ENCODE measurements at places on chromosomes 6 and 20.

GRCh38 chr20:59994697-59995122 is 36.5 kb downstream of the CDH26 start:
- no peak for DNase-seq

DNA sequence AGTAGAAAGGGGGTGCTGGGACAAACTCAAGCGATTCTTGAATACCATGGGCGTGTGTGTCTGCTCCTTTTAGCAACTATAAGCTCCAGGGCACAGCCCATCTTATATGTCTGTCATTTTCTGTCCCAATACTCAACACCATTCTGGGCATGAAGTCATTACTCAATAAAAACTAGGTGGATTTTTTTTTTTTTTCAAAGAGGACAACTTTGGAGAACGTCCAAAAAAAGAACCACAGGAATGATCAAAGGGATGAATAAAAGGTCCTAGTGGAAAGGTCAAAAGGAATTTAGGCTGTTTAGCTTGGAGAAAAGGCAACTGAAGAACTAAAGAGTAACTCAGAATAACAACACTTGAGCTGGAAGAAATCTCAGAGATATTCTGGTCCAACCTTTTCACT is 24.4 kb downstream of the UQCC1 start:
- no peak for DNase-seq

DNA sequence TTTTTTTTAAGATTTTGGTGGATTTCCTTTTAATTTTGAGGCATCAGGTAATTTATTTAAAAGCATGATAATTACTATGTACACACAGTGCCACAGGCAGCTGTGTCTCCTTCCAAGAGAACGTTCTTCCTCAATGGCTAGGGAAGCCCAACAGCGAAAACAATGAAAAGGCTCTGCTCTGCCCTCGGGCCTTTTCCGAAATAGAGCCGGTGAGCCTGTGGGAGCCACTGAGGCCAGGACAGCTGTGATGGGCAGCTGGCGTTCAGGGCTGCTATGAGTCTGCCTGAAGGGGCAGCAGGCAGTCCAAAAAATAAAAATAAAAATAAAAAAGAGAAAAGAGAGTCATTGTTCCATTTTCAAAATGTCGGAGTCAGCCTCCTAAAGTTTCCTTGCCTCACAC is 443.8 kb downstream of the KIF16B start:
- DNase-seq = no peak

DNA sequence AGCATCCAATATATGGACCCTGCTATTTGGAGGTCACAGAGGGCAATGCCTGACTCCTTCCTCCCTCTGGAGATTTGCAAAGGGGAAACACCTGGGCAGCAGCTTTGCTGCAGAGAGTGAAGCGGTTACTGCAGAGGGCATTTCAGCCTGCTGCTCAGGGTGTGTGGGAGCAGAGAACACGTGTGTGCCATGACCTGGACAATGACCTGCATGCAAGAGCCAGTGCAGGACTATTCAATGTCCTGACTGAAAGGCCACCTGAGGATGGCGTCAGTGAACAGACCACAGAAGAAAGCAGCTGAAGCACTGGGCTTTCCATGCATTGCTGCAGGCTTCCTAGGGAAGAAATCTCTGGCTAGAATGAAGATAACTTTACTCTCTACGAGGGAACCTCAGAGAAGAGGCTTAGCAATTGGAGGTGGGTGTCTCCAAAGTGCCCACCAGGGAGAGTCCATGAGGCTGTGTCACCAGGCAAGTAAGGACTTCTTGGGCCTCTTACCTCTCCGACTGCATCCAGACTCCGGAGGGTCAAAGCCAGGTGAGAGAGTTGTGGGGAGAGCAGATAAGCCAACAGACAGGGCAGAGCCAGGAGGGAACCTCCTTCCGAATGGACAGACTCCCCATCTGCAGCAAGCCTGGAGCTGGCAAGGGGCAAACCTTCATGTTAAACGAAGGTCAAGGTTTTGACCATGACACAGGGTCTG is 52.9 kb upstream of the PMEPA1 start:
- DNase-seq = no peak

DNA sequence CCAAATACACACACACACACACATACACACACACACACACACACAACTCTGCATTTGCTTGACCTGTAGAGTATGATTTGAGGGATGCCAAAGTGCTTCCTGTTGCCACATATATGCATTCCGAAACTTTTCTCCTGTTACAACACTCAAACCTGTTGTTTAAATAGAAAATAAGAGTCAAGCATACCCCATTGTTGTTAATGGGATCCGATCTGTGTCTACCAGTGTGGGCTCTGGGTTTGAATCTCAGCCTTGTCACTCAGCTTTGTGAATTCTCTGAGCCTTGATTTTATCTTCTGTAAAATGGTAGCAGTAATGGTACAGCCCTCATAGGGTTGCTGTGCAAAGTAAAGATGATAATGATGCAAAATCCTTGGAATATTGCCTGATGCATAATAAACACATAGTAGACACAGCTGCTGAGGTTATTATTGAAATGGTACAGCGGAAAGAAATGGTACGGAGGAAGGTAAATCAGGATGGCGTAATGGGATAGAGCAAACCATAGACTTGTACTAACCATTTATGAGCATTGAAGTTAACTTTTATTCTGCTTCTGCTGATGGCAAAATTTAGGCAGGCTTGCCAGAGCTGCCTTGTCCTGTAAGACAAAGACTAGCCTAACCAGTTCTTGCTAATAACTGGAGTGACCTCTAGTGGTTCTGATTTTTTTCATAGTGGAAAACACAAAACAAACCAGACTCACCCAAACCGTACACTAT is 113.5 kb upstream of the PHACTR1 start:
- DNase-seq = no peak

DNA sequence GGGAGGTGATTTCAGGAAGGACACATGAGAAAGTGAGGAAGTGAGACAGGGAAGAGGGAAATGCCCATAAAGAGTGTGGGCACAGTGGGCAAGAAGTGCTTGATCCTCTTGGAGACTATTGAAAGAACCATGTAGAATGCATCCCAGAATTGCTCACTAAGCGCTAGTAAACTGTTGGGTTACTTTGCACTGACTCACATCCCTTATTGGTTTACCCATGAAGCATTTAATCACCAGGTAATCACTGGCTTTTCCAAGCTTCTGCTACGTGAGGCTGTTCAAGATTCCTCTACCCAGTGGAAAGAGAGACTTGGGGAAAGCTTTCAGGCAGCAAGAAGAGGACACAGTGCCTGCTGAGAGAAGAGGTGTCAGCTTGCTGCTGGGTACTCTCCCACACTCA is 410.0 kb upstream of the JAG1 start:
- DNase-seq = no peak

GRCh38 chr20:45470262-45470931 is 844 bp downstream of the WFDC2 start:
- no peak for DNase-seq

DNA sequence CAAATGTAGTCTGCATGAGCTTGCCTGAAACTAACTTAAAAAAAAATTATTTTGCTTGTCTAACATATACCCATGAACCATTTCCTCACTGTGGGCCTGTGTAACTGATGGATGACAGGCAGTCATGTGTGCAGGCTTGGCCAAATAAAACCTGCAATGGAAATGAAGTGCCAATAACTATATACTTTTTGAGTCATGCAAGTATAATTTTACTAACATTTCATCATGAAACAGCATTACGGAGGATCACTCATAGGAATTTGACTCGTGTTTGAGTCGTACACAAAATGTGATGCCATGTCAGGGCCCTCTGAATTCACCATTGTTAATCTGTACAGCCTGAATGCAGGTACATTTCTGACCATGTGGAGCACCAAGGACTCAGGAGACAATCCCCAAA is 46.6 kb downstream of the HDDC2 start:
- no peak for DNase-seq

GRCh38 chr20:49948178-49948577 is 12.0 kb downstream of the RNF114 start:
- no peak for DNase-seq

- no peak for DNase-seq
These were observed 46.7 kb upstream of the RALGAPA2 start for GRCh38 chr20:20759132-20759531.

- DNase-seq = no peak
These were observed 8.1 kb downstream of the PIM1 start for GRCh38 chr6:37177935-37178517.

DNA sequence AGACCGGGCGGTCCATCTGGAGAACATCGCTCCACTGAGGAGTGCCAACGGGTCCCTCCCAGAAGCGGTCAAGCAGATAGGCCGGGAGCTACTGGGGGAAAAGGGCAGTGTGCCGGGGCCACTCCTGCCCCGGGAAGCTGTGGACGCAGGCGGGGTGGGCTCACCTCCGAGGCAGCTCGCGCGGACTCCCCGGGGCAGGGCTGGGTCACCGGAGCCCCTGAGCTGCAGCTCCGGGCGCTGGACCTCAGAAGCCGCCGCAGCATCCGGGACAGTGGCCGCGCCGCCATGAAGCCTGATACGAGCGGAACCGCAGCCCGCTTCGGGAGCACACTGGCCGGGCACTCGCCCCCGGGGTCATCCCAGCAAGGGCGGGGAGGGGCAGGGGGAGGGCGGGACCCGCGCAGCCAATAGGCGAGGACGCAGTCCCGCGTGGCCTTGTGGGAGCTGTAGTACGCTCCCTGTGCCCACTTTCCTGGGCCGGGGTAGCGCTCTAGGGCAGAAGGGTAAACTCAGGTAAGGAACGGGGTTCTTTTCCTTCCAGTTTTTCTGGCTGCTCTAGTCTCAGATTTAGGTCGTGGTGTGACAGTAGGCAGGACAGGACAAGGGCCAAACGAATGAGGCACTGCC is at the start of gene MOCS1:
Gene MOCS1 (minus strand): TSS at position 332 of the 627 bp plus-strand sequence. CDS start 45 bp downstream, at position 287.
- peak; percentile 84 for DNase-seq

- DNase-seq = no peak
These were observed 9.7 kb downstream of the PTCHD4 start for GRCh38 chr6:48101290-48101689.

DNA sequence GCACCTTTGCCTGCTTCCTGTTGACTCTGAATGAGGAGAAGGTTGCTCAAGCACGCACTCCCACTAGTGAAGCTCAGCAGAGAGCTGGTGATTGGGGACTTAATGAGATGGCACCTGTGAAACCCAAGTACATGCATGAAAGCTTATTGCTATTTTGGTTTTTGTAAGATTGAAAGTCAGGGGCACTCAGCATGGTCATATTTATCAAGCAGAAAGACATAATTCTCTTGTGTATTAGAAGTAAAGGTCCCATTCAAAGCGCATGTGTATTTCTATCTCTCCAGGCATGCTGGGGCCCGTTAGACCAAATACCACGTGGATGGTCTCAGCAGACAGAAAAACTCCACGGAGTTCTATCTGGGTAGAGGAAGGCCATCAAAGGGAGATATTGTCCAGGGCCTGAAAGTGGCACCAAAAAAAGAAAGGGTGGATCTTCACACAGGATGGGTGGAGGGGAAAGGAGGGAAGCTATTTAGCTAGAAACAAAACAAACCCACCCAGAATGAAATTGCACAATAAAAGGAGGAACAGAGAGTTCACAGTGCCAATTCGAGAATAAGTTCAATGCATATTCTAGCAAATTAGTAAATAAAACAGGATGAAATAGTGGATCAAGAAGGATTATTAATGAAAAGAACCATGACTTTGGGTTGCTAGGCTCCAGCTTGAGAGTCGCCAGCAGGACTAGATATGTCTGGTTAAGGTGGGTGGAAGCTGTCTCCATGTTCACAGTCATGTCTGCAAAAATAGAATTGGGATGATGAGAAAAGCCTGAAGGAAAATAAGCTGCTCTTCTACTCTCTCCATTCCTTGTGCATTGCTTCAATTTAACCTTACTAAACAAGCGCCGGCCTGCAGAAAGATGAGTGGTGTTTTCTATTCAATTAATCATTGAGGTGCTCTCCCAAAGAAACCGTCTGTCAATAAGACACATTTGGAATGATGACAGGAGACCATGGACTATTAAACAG is 224.9 kb upstream of the DTNBP1 start:
- DNase-seq = no peak

GRCh38 chr6:98343004-98343403 is 491.4 kb upstream of the POU3F2 start:
- no peak for DNase-seq

Measured in hepatic stellate cell (primary cell).